Stimulated activated CD4-positive, alpha-beta T cell treated with anti-CD3 and anti-CD28 coated beads, Interleukin-2, amount 100 ng/mL, for 48 hours (primary cell): ENCODE measurements at places on chromosomes 5 and 9.

GRCh38 chr5:77423022-77423750 lies 68.9 kb downstream of the WDR41 start:
- DNase-seq, result no peak

- DNase-seq, result no peak
These were observed 87.5 kb downstream of the CAMK4 start for GRCh38 chr5:111311666-111312065.

DNA sequence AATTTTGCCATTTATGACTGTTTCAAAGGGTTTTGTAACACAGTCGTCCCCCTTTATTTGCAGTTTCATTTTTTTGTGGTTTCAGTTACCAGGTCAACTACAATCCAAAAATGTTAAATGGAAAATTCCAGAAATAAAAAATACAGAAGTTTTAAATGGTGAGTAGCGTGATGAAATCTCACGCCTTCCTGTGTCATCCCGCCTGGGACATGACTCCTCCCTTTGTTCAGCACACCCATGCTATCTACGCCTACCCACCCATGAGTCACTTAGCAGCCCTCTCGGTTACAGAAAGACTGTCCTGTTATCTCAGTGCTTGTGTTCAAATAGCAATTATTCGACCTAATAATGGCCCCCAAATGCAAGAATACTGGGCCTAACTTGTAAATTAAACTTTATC lies 765.3 kb upstream of the ADAMTS16 start:
- DNase-seq, result no peak

DNA sequence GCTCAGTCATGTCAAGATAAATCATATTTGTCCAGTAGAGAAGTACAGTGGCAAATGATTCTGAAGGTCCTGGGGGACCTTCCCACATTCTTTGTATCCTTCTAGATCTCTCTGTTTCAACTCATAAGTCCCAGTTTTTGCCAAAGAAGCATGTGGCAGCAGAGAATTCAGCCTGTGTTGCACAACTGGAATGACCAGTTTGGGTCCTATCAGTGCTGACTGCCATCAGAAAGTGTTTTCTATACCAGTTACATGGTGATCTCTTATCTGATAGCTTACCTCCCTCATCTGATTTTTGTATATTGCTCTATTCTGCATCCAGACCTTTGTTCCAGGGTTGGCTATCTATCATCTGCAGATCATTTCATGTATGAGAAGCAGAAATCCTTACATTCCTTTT lies 21.7 kb downstream of the GM2A start:
- no peak for DNase-seq

- no peak for DNase-seq
These were observed 41.4 kb downstream of the S1PR3 start for GRCh38 chr9:89032661-89033060.

DNA sequence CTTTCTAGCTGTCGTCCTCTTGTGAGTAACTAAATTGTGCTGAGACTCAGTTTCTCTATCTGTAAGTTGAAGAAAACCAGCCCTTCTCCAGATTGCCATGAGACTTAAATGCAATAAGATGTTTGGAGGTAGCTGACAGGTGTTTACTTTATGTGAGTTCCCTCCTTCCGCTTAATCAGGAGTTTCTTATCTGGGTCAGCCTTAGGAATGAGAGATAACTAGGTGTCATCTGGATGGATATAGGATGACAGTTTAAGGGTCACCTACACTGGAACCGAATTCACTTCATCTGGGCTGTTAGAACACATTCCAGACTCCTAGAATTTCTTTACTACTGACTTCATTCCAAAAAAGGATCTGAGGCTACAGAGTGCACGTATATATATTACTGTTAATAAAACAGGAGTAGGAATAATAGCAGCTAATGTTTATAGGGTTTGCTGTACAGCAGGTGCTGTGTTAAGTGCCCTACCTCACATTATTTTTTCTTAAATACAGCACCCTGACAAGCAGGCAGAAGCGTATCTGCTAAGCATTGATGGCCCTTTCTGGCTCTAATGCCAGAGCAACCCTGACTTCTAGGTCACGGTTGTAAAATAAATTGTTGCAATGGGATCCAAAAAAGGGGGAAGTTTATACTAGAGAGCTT lies 30.0 kb upstream of the CPEB4 start:
- no peak for DNase-seq

DNA sequence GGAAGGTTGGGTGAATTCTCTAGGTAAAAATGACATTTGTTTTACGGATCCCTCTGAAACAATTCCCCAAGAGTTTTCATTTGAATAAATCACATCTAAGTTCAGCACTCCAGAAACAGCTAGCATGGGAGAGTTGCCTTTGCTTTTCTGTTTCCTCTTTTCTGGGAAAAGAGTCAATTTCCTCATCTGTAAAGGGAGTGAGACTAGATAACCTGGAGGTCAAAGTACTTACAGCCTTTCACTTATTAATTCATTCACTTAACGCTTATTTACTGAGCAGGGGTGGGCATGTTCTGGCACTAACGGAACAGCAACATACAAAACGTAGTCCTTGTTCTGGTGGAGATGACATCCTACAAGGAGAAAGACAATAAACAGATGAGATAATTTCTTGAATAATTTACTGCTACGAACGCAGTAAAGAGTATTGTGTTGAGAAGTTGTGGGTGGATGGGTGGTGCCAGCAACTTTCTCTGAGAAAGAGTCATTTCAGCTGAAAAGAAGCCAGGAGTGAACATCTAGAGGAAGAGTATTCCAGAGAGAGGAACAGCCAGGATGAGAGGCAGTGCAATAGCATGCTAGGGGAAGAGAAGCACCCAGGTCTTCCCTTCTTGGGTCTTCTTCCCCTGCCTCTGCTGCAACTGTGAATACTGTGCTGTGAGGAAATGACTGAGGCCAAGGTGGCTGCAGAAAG lies 335.6 kb downstream of the ZSWIM6 start:
- no peak for DNase-seq

GRCh38 chr5:33372721-33373472 lies 67.9 kb upstream of the TARS1 start:
- no peak for DNase-seq

DNA sequence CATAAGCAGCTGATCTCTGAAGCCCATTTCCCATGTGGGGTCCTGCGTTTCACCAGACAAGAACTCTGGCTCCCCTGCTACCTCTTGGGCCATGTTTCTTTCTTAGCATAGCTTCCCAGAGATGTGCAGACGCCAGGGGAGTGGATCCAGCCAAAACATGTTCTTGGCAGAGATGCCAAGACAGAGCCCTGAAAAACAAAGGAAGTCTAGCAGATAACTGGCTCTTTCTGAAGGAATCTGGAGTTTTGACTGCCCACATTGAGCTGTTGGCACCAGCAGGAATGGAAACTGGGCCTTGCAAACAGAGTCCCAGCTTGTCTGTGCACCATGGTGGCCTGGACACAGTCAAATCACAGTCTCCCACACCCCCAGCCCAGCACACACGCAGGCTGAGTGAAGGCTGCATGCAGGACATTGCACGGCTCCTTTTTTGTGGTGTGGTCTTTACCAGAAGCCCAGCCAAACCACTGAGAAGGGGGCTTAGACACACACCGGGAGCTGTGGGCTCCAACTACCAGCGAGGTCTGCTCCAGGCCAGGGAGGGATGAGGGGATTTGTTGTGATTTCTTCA lies 114.7 kb downstream of the SNX18 start:
- no peak for DNase-seq
